ENCODE measurements at places on chromosomes 7 and 10.

- DNase-seq, result no peak
Observed at GRCh38 chr10:31762316-31762715, 166.3 kb downstream of the ARHGAP12 start.

GRCh38 chr7:30846378-30846777, 65.3 kb upstream of the AQP1 start:
- DNase-seq, result no peak

- peak; percentile 3 for DNase-seq
Observed at GRCh38 chr10:132724446-132724845, 61.5 kb downstream of the NKX6-2 start.

GRCh38 chr7:2404714-2405119, 1.3 kb downstream of the CHST12 start:
- DNase-seq, result no peak

DNA sequence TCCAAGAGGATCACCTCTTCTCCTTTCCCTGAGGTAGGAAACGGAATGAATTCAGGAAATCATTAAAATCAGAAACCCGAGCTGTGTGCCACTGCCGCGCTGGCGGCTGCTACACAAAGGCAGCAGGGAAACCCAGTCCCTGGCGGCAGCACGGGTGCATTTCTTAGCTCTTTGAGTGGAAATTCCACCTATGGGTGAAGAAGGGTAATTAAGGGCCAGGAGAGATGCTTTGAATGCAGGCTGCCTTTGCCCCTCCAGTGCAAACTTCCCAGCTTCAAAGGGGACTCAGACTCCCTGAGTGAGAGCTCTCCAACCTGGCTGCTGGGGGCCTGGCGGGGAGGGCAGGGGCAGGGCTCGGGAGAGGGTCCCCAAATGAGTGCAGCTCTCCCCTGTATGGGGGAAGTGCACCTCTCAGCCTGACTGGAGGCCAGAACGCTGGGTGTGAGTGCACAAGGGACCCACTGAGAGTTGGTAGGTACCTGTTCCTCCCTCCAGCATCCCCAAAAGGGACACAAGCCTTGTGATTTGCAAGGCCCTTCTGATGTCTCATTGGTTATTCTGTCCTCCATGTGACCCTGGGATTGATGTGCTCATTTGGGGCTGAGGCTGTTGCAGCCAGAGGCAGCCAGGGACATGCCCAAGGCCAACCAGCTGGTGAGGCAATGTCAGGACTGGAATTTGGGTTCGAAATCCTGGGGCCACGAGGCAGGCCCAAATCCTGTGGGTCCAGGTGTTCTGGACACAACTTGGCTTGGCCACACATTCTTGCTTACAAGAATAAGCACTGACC, 16.3 kb upstream of the ZMIZ1 start:
- no peak for DNase-seq

- no peak for DNase-seq
Observed at GRCh38 chr7:136016649-136017395, 39.7 kb upstream of the MTPN start.

- DNase-seq, result no peak
Observed at GRCh38 chr7:507623-508300, 11.9 kb downstream of the PDGFA start.

Data from GF-D8 (cell line).